ENCODE measurements at places on chromosomes 13 and 19.

DNA sequence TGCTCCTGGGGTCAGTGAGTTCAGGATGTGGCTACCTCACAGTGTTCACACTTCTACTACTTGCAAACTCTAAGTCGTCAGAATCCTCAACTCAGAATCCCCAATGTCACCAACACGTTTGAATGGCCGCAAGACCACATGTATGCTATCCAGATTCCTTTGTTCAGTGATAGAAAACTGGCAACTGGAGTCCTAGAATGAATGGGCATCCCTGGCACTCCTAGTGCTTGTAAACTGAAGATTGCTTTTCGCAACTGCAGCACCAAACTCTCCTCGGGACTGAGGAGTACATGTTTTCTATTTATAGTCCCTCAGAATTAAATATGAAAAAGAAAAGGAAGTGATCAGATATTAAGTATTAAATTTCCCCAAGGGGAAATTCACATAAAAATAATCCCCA is 4.9 kb downstream of the SMAD9 start:
- no peak for DNase-seq

GRCh38 chr13:42420304-42420703 is 148.4 kb downstream of the AKAP11 start:
- DNase-seq: peak; percentile 77

- no peak for DNase-seq
Measured at GRCh38 chr19:36209372-36209771, 5.1 kb downstream of the ZNF565 start.

- peak; percentile 85 for DNase-seq
Measured at GRCh38 chr19:55287361-55288079, 3.7 kb downstream of the BRSK1 start.

DNA sequence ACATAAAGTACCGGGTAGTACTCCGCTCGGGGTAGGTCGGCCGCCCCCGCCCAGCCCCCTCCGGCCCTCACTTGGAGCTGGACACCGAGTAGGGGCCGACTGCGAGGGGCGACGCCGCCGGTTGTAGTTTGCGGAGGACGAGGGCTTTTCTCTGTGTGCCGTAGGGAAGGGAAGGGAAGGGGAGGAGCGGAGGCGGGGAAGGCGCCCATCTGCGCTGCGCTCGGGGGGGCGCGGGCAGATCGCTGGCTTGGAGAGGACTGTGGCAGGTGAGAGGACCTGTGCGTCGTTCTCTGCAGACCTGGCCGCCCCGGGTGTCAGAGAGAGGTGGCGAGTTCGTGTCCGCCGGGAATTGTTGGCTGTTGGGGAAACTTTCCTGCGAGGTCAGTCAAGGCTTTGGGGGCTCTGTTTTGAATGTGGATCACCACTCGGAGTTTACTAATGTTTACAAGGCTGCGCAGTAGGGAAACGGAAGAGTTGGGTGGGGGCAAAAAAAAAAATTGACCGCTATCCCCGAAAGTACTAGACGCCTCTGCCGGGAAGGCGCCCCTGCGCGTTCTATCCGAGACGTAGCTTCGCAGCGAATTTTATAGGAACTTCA is 1.4 kb downstream of the ING1 start:
- DNase-seq: peak; percentile 56

DNA sequence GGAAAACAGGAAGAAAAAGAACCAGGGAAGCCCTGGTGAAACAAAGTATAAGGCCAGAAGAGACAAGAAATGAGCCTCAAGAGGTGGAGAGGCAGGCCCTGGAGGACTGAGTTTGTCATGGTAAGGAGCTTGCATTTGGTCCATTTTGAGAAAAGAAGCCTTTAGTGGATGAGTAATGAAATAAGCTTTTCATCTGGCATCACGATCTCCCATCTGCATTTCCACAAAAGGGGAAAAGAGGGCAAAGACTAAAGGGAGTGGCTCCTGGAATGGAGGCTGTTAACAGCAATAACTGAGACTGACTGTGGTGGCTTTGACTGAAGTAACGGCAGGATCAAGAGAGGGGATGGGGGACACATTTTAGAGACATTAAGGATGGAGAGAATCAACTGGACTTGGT is 148.8 kb upstream of the NBEA start:
- no peak for DNase-seq

- no peak for DNase-seq
Measured at GRCh38 chr13:37138169-37138568, 32.7 kb upstream of the CSNK1A1L start.

- no peak for DNase-seq
Measured at GRCh38 chr13:34749046-34749445, 193.0 kb upstream of the NBEA start.

DNA sequence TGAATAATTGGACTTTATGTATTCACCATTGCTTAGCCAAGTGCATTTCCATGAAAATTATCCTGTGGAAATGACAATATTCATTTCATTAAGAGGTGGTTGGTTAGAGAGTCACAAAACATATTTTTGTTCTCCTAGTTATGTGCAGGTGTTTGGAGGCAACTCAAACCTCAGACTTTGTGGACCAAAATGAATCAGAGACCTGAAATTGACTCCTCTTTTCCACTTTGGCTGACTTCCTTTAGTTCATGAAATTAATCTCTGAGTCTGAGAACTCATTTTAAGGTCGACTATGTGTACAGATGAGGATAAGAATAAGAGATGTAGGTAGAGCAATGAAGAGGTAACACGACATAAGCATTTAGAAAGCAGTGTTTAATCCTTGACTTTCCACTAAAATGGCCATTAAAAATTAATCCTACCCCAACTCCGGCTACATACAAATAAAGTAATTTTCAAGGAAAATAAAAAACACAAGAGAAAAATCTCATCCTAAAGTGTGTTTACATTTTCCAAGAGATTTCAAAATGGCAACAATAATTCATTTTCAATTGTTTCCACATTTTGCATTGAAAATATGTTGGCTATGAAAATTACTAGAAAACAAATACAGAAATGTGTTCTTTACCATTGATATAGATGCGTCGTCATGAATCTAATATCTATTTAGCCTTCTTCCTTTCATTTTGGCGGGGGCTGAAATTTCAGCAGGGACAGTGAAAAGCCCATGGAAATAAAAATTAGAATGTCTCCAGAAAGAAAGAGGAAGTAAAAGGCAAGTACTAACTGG is 185.4 kb upstream of the CSNK1A1L start:
- no peak for DNase-seq

DNA sequence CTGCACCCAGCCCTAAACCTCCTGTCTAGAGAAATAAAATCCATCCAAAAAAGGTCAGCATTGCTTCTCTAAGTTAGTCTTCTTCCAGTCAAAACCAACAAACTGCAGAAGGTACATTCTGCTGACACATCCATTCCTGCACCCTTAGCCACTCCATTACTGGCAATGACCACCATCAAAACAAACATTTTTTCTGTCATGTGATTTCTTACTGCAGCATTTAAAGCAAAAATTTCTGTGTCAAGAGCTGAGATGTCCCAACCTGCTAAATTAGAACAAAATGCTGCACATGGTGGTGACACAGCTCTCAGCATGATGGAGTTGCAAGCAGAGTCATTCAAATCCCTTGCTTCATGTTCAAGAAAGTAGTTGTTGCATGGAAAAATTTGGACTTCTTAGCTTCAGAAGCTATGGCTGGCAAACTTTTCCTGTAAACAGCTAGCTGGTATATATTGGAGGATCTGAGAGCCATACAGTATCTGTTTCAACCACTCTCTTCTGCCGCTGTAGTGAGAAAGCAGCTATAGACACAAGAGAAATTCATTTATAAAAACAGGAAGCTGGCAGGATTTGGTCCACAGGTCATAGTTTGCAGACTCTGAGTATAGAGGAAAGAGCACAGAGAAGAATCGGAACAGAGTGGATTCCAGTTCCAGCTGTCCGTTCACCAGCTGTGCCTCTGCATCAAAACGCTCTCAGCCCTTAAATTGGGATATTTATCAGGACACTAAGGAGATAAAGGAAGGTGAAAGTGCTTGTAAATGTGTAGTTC is 17.4 kb downstream of the RUBCNL start:
- no peak for DNase-seq

GRCh38 chr13:91305652-91306051 is 41.8 kb upstream of the MIR17HG start:
- no peak for DNase-seq

DNA sequence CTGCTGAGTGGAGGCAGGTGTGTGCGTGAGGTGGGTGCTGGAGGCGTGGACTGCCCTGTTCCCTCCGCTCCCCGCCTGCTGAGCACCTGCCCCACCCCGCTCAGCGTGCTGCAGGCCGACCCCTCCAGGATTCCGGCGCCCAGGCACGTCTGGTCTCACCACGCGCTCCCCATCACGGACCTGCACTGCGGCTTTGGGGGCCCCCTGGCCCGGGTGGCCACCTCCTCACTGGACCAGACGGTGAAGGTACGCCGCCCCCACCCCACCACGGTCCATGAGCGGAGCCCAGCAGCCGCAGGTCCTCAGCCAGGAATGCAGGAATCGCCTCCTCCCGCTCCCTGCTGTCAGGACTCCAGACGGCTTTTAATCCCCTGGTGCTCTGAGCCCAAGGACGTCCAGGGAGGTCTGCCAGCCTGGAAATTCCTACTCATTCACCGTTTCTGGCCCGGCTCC is 6.0 kb downstream of the WDR18 start:
- no peak for DNase-seq

GRCh38 chr13:42720858-42721219 is 60.5 kb upstream of the FAM216B start:
- no peak for DNase-seq

DNA sequence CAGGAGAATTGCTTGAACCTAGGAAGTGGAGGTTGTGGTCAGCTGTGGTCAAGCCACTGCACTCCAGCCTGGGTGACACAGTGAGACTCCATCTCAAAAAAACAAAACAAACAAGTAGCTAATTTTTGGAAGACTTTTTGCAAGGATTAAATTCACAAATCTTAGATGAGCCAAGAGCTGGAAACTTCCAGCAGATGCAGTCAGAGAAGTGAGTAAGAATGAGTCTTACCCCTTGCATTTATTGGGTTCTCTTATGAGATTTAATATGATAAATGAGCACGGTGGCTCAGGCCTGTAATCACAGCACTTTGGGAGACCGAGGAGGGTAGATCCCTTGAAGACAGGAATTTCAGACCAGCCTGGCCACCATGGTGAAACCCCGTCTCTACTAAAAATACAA is 44.9 kb upstream of the NBEA start:
- no peak for DNase-seq
